ENCODE measurements at places on chromosomes 1 and 21.

- DNase-seq, result no peak
Measured at GRCh38 chr1:66957938-66958337, 33.1 kb downstream of the MIER1 start.

DNA sequence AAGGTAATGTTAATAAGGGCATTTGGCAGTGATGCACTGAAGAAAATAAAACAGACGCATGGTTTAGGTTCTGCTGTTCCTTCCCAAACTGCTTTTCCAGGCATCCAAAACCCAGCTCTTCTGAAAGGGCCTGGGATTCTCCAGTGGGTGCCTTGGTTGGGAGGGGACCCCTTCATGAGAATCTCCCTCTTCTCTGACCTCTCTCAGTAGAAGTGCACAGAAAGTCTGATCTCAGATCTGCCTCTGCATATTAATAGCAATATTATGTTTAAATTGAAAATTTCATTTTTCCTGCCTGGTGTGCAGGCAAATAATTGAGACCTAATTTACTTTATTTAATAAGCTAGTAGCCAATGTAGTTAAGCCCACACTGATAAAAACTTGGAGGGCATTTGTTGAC, 260.6 kb downstream of the CAMTA1 start:
- DNase-seq, result no peak

DNA sequence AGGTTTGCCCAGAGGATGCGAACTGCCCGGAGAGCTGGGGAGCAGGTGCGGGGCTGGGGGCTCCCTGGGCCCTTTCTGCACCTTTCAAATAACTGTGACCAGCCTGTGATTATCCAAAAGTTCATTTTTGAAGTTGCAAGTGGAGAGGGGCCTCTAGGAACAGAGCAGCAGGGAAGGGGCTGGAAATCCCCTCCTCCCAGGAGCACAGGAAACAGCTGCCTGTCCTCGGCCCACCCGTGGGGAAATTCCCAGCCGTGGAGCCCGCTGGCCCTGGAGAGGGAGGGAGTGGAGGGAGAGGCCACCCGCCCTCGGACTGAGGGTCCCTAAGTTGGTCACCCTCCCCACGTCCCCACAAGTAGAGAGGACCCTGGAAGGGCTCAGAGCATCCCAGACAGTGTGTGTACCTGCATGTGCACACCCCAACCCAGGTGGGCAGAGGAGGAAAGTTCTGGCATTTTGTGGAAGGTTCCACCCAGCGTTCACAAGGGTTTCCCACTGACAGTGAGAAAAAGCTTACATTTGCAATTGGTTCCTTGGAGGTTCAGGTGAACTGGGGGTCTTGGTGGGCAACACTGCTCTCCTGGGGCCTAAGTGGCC, 1.2 kb upstream of the TNFRSF4 start:
- DNase-seq, result no peak

- DNase-seq, result no peak
Measured at GRCh38 chr1:202661136-202661845, 49.0 kb downstream of the SYT2 start.

GRCh38 chr21:31196724-31197123, 147.3 kb downstream of the TIAM1 start:
- no peak for DNase-seq

- DNase-seq, result no peak
Measured at GRCh38 chr21:34687065-34687464, 18.3 kb downstream of the CLIC6 start.
